ENCODE measurements at places on chromosomes 4 and X.

DNA sequence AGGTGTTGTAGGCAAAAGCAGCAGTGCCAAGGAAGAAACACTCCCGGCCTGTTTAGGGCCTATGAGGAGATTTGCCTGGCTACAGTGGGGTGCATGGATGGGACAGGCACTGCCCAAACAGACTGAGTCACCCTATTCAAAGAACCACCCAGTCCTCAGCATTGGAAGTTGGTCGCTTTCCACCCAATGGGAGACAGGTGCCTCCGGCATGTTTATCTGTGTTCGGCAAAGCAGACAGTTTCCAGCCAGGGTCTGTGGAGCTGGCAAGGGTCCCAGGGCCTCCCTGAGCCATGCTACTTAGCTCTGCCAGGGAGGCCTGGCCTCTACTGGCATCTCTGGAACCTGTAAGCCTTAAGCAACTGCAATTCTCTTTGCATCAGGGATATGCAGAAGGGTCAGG is 165.1 kb upstream of the ATP6AP2 start:
- no peak for DNase-seq

DNA sequence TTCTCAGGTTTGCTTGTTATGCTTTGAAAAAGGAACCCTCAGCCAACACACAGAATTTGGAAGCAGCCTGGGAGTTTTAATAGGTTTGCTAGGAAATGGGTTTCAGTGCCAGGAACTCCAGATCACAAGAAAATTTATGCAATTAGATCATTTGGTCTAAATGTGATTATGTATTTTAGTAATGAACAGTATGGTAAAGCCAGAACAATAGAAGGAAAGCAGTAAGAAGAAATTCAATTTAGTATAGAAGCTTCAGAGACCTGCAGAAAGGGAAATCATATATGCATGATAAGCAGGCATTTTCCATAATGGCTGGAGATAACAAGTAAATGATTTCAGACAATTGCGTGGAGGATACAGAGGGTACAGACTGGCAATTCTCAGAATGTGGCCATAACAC is 184.7 kb downstream of the KCNIP4 start:
- DNase-seq = no peak

DNA sequence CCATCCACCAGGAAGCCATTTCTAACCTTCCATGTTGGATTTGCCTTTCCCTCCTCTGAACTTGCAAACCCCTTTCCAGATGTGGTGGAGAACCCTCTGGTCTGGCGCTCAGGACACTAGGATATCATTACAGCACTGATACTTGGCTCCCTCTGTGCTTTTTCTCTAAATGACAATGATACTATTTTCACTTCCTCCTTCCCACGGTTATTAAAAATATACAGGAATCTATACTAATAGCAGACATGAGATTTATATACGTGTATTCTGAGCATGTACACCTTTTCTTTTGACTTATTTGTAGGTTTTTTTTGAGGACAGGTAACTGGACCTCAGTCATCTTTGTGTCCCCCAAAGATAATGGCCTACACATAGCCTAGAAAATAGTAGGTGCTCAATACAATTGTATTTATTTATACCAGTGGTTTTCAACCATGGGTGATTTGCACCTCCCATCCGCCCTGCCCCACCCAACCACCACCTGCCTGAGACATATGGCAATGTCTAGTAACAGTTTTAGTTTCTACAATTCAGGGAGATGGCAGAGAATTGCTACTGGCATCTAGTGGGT is 60.4 kb upstream of the PLAC8 start:
- no peak for DNase-seq

GRCh38 chr4:119264743-119265142 is 52.2 kb downstream of the USP53 start:
- DNase-seq = no peak

GRCh38 chr4:56468097-56468422 is 643 bp downstream of the SRP72 start:
- no peak for DNase-seq
